ENCODE measurements at places on chromosomes 1 and 21. TPM values are rescaled to one million over a fixed set of nuclear protein-coding genes. Genes with fewer than 3 reads are reported as not detected.

GRCh38 chr1:150874455-150875196, 1.8 kb downstream of the ARNT start:
- DNase-seq, result no peak

GRCh38 chr21:45923146-45923545, 58.4 kb upstream of the COL6A1 start:
- peak; percentile 2 for DNase-seq

DNA sequence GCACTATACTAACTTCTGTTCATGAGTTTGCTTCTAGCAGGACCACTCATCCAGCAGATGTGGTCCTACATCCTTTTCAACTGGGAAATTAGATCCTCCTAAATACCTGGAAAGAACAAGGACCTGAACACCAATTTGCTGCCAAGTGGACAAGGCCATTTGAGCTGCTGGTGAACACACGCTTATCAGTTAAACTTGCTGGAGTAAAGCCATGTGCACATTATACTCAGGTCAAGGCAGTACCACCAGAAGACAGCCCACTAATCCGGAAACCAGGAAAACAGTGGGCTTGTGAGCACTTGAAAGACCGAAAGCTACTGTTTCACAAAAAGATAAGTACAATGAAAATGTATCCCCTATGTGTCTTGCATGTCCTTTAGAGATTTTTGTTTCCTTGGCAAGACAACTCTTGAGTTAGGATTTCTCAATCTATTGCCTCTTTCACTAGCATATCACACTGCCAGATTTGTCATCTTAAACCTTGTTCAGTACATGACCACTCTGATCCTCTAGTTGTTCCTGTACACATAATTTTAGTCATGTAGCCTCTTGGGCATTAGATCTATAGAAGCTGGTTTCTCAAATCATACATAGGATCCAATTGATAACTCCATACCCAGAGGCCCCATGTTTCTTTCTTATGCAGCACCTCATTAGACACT, 4.5 kb upstream of the REN start:
- no peak for DNase-seq

DNA sequence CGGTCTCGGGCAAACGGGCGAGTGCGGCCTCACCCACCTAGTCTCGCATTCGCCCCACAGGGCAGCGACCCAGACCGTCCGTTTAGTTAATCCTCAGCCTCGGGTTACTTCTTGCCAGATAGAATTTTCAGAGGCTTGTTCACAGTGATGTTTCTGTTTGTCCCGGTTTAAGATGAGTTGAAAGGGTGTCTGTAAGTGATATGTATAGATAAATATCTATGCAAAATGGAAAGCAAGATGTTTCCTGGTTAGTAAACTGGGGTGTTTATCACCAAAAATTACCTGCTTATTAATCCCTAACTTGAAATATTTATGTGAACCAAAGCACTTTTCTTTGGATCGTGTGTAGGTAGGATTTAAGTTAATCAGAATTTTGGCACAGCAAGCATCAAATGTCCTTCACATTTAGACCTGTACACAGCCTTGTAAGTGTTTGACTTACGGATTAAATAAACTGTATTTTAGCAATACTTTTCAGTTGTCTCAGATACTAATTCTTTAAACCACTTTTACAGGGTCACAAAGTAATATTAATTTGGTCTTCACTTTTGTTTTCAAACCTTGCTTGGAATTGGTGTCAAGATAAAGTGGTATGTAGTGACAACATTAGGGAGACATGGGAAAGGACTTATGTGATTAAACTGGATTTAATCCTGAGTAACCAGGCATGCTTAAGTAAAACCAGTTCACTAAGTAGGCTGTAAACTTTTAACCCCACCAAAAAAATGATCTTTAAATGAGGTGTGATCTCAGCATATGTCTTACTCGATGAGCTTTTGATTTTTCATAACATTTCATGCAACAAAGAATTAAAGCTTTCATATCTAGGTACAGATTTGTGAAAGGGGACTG, 914 bp downstream of the ZNF326 start:
- DNase-seq, result peak; percentile 14

GRCh38 chr1:225662155-225662554, 9.2 kb upstream of the ENAH start:
- DNase-seq, result no peak

- no peak for DNase-seq
These were observed 269.5 kb downstream of the GRIK3 start for GRCh38 chr1:36764798-36765197.

GRCh38 chr1:23227806-23228205, 10.5 kb upstream of the HTR1D start:
- no peak for DNase-seq

- no peak for DNase-seq
These were observed 144.0 kb upstream of the PLXNA2 start for GRCh38 chr1:208387908-208388811.

DNA sequence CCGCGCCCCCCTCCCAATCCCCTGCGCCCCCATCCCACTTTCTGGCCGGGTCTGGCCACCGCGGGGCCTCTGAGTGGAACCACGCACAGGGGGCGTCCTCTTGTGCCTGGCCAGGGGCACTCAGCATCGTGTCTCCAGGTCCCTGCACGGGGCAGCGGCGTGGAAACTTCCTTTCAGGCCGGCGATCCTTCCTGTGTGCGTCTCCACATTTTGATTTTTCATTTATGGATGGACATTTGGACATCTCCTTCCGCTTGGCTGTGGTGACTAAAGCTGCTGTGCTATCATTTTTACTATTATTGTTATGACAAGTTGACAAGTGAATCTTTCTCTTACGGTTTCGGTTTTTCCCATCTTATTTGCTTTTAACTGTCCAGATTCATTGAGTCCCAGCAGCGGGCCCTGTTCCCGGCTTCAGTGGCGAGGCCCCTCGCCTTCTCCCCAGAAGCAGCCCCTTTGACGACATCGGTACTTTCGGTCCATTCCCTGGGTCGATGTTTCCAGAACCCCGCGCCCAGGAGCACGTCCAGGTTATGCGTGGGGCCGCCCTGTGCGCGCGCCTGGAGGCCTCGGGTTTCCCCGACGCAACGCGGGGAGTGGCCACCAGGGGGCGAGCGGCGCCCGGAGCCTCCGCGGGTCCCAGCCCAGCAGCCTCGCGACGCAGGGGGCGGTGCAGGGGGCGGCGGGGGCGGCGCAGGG, 12.4 kb upstream of the SLC19A1 start:
- DNase-seq, result peak; percentile 70

DNA sequence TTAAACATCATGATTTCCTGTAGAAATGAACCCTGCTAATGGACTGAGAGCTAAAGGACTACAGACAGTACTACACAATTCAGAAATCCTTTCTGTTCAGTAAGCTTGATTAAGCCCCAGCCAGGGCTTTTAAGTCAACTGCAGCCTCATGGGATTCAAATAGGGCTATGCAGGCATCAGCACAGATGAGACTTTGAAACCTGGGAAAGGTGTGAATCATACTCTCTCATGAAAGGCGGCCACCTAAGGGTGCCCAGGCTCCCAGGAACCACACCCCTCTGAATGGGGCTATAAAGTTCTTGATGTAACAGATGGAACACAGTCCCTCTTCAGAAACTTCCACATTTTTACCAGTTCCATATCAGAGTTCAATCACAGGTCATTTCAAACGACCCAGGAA, 7.6 kb downstream of the SIPA1L2 start:
- no peak for DNase-seq

DNA sequence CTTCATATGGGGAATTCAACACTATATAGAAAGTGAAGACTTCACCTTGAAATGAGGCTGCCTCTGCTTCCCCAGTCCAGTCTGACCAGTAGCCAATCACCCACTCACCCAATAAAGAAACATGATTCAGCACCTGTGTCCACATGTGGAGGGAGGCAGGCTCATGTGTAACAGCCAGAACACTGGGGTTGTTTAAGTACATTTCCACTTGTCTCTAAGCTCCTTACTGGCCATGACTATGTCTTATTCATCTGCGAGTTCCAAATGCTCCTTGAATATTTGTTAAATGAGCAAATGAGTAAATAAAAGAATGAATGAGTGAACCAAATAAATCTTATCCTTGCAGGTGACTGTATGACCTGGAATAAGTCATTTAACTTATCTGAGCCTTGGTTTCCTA, 100.1 kb downstream of the BRINP2 start:
- DNase-seq, result no peak

DNA sequence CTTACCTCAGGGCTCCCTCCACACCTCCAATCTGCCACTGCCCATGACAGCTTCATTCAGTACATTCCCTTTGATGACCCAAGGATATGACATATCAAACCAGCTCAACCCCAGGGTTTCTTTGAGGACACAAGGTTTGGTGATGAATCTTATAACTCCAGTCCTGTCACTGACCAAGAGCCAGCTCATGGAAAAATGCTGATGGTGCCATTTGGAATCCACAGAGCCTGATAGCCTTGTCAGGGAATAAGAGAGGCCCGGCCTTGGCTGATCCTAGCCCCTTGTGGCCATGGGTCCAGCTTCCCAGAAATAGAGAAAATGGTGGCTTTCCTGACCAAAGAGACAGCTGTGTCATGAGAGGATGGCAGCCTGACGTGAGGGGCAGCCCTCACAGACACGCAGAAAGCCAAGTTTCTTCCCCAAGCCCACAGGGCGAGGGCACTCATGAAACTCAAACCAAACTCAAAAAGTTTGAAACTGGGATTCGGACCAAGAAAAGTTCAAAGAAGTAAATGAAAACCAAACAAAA, 75.4 kb downstream of the SH3BGR start:
- DNase-seq, result no peak

GRCh38 chr1:152168535-152168868, 9.5 kb upstream of the RPTN start:
- DNase-seq, result no peak

DNA sequence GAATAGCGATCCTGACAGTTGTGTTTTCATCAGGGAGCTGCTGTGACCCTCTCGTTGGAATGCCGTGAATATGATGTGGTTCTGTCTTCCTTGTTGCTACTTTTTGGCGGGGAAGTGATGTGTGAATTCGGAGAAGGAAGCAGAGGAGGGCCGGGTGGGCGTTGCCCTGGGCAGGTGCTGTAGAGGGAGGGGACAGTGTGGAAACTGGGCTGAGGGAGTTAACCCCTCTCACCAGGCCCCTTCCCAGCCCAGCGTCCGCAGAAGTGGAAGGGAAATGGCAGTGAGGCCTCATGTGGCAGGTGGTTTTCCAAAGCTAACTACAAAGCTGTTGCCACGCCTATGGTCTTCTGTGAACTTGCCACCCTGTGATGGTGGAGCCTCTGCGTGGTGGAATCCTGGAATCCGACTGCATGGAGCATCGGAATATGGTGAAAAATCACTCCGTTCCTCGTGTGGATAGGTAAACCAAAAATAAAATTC, 227.9 kb downstream of the DYRK1A start:
- no peak for DNase-seq

AADACL4 gene
- total RNA-seq, result not detected

SH3BGR gene
- 0.13 TPM for total RNA-seq

LENEP gene
- total RNA-seq, result 0.13 TPM

SYCP1 gene
- total RNA-seq, result not detected

ST6GALNAC5 gene
- not detected for total RNA-seq

RIMKLA gene
- under 0.01 TPM for total RNA-seq

Measured in dermis microvascular lymphatic vessel endothelial cell (primary cell).